ENCODE measurements at places on chromosomes 2 and 18.

DNA sequence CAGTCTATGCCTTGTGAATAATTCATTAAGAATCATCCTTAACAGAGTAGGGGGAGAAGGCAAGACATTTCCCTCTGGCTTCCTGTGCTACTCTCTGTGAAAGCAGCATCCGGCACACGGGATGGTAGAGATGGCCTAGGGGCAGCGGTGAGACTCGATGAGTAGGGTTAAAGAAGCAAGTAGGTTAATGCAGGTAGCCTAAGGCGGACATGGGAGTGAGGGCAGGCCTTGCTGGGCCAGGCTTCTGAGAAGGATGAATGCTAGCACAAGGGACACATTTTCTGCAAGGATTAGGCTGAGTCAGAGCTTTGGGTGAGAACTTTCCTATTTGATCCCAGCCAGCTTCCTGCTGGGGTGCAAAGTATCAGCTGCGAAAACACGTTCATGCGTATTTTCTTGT is 80.8 kb downstream of the NXPH2 start:
- DNase-seq: no peak

DNA sequence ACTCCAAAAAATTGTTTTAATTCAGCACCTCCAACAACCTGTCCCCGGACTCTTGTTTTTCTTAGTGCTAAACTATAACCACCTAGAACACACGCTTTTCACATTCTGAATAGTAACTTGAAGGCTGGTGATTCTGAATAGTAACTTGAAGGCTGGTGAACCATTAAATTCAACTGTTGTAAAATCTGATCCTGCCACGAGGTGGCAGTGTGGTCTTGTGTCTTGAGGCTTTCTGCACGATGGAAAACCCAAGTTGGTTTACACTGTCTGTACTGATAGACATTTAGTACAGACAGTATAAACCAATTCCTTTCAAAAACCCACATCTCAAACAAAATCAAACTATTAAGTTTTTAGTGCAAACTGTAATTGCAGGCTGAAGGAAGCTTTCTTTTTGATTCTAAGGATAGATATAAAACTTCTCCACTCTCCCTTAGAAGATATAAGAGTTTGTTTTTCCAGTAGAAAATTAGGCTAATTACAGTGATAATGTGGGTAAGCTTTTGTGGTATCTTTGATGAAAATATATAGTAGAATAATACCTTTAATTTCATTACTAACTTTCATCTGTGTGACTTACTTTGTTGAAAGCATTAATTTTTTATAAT is 57.6 kb downstream of the VAPA start:
- DNase-seq: peak; percentile 32

GRCh38 chr18:75857558-75857957 is 430.1 kb upstream of the SMIM21 start:
- DNase-seq: no peak

DNA sequence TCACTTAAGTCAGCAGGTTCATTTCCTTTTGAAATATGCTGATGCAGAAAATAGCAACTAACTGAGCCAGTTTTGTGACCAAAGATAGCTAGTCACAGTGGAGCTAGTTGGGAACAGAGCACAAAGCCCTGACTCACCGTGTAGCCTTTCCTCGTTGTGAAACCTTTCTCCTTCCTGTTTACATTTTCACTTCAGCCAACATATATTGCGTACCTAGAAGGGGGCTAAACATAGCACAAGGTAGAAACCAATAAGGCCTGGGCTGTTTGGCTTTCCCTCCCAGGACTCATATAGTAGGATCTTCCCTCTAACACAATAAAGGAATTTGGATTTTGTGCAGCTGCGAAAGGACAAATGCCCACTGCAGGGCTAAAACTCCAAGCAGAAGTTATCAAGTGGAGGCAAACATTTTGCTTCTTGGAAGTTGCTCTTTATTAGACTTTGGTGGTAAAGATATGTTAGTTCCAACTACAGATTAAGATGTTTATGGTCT is 24.5 kb upstream of the LPIN2 start:
- DNase-seq: no peak

GRCh38 chr2:50831676-50832075 is 200.3 kb downstream of the NRXN1 start:
- DNase-seq: no peak

- no peak for DNase-seq
Measured at GRCh38 chr2:202609381-202610145, 25.2 kb upstream of the FAM117B start.

DNA sequence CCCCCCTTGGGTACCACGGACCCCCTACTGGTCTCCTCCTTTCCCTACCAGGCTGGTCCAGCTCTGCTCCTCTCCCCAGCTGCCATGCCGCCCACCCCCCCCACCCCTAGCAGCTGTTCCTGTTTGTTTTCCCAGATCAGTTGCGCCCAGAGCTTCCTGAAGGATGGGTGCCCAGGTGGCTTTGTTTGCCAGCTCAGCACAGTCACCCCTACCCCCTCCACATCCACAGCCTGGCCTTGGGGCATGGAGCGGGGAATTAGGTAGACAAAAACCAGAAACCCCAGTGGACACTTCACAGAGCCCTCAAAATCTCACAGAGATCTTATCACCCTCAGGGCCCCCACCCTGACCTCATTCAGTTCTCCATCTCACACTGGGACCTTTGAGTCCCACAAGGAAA is 3.7 kb upstream of the CRYBA2 start:
- DNase-seq: no peak

DNA sequence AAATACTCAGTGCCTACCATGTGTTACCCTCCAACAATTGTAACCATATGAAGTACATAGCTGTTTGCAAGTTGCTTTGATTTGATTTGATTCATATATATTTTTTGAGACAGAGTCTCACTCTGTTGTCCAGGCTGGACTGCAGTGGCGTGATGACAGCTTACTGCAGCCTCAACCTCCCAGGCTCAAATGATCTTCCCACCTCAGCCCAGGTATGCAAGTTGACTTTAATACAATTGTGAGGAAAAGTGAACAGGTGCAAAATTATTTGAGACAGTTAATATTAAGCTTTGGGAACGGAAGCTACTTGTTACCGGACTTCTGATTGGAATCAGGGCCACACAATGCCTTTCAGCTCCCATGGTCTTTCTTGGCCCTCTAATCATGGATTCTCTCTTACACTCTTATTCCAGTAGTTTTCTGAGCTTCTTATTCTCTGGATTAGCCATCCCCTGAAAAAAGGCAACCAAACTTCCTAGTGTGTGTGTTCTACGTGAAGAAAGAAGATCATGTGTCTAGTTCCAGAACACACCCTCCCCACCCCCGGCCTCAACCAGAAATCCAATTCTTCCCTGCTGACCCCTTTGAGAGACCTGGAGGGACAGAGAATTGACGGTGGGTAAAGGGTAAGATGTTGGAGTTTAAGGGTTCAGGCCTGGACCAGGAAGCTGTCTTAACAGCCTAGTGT is 1.1 kb upstream of the RPL37A start:
- DNase-seq: no peak

- no peak for DNase-seq
Measured at GRCh38 chr18:48340560-48340959, 68.6 kb downstream of the ZBTB7C start.

DNA sequence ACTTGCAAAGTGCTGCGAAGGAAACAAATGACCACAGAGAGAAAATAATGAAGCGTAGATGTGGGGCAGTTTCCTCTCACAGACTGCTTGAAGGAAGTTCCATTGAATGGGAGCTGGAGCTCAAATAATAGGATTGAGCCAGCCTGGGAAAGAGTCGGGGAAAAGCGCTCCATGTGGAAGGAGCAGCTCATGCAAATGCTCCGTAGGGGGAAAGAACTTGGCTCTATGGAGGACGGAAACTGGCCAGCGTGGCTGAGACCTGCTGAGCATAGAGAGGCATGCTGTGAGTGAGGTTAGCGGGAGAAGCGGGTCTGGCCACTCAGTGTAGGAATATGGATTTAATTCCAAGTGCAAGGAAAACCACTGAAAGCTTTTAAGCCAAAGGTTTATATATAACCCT is 28.6 kb upstream of the VIT start:
- no peak for DNase-seq

GRCh38 chr2:29201979-29202378 is 86.8 kb downstream of the CLIP4 start:
- no peak for DNase-seq

Data from activated effector memory CD4-positive, alpha-beta T cell treated with Interleukin-2 at 50 U/mL for 16 hours (primary cell).